Stimulated activated CD8-positive, alpha-beta memory T cell treated with anti-CD3 and anti-CD28 coated beads, Interleukin-2, amount 100 ng/mL, for 48 hours (primary cell): ENCODE measurements at places on chromosomes 1 and 21.

DNA sequence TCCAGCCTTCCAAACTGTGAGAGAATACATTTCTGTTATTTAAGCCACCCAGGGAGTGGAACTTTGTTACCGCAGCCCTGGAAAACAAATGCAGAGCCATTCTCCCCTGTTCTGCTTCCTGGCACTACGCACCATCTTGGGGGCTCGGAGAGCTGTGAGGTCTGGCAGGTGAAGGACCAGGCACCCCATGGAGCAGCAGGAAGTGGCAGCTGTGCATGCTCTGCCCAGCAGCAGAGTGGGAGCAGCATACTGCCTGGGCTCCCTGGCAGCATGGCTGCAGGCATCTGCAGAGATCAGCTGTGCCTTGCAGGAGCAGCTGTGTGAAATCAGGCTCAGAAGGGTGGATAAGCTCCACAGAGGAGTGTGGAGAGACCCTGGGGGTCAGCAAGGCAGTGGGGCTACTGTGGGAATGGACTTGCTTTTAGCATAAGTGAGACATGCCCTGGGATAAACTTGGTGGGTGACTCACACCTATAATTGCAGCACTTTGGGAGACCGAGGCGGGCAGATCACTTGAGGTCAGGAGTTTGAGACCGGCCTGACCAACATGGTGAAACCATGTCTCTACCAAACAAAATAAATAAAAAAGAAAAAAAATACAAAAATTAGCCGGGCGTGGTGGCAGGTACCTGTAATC, 17.7 kb upstream of the ZSCAN20 start:
- DNase-seq: no peak

DNA sequence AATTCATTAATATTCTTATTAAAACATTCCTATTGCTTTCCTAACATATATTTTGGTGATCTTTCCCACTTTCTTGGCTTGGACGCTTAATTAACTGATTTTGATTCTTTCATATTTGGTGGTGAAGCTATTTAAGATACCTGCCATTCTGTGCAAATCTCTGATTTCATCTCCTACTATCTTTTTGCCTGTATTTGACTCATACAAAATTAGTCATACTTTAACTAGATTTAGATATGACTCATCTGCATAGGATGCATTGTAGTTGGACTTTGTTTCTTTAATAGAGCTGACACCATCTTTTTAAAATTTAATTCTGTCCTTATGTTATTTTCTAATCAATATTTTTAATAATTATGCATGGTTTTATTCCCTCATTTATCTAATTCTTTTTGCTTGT, 93.8 kb upstream of the PLPPR4 start:
- DNase-seq: no peak

DNA sequence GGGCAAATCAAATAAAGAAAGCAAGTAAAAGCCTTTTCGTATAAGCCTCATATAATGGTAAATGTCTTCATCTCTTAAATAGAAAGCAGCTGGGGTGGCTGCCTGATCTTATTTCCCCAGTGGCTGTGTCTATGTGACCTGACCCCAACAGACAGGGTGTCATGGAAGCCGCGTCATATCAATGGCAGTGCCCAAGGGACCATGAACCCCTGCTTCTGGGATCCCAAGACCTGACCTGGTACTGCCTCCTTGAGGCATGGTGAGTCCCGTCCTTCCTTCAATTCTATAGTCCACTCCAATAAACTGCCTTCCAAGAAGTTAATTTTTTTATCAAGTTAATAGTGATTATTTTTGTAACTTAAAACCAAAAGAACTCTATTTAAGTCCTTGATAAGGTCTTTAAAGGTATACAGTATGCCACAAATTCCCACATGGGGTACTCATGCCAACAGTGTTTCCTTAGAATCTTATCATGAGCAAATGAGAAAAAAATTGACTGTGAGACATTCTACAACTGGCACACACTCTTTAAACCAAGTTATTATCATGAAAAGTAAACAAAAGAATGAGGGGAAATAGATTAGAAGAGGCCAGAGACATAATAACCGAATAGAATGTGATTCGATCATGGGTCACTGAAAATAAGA, 104.6 kb downstream of the ADSS2 start:
- DNase-seq: no peak

DNA sequence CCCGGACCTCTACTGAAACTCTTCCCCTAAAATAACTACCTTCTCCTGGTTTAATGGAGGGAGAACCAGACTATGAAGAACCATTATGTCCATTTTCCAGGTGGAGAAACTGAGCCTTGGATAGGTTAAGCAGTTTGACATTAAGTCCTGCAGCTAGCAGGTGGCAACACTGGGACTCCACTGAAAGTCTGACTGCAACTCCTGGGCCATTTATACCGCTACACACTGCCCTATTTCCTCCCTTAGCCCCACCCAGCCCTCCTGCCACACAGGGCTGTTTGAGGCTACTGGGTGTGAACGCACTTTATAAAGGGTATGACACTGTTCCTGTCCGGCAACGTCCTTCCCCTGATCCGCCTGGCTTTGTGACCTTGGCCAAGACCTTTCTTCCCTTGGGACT, 511 bp upstream of the INPP5B start:
- DNase-seq: no peak

DNA sequence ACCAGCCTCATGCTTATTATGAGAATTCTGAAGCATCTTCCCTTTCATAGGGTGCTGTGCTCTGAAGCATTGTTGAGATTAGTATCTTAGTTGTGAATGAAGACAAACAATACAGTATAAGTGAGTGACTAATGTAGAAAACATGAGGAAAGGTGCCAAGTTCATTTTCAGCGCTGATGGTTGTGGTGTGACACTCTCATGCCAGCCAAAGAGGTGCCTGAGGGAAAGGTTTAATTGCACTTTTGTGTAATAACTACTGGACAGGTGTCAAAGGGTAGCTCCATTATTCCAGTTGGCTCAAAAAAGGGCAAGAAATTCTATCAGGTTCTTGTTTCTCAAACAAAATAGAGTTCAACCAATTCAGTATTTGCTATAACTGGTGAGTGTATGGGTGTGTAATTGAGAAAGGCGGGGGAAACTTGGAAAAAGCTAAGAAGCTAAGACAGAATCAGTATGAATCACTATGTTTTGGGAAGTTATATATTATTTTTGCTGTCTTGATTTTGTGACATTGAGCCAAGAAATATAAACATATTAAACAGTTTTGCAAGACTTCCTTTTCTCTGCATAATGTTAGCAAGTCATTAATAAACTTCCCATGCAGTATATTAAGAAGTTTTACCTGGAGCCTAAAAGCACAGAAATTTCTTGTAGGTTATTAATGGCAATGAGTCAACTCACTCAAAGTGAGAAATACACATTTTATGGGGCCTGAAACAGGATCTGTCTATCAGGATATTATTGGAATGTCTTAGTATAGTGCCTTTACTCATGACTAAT, 31.8 kb downstream of the KCNK2 start:
- no peak for DNase-seq

GRCh38 chr1:9183898-9184297, 50.7 kb upstream of the H6PD start:
- DNase-seq: no peak

DNA sequence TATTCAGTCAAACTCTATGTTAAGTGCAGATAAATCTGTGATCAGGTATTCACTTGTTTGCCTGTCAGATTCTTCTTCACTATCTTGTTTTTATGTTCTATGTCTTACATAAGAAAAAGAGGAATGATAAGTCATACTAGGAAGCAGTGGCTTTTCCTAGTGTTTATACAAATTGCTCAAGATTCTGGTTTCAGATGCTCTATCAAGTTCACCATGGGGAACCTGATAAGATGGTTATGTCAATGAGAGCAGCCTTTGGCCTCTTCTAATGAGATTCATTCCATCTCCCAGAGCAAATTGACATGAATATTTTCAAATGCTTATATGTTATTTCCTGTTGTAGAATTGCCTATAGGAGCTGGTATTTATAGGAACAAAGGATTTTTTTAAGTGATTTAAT, 218.8 kb upstream of the TMPRSS15 start:
- no peak for DNase-seq

- DNase-seq: no peak
Observed at GRCh38 chr1:164673584-164674214, 114.7 kb downstream of the PBX1 start.

DNA sequence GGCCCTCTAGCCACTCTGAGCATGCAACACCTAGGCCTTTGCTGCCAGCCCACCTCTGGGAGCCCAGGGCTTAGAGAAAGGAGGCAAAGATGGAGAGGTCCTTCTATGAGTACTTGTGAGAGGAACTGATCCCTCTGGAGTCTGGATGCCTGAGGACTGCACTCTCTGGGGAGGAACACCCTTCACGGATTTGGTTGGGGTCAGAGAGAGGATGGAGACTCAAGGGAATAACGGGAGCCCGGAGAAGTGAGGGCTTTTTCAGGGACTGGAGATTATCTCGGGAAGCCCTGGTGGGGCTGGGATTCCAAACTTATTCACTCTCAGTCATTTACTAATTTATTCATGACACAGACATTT, 413 bp upstream of the C1orf232 start:
- no peak for DNase-seq

GRCh38 chr1:233261695-233262094, 33.8 kb downstream of the PCNX2 start:
- DNase-seq: no peak

DNA sequence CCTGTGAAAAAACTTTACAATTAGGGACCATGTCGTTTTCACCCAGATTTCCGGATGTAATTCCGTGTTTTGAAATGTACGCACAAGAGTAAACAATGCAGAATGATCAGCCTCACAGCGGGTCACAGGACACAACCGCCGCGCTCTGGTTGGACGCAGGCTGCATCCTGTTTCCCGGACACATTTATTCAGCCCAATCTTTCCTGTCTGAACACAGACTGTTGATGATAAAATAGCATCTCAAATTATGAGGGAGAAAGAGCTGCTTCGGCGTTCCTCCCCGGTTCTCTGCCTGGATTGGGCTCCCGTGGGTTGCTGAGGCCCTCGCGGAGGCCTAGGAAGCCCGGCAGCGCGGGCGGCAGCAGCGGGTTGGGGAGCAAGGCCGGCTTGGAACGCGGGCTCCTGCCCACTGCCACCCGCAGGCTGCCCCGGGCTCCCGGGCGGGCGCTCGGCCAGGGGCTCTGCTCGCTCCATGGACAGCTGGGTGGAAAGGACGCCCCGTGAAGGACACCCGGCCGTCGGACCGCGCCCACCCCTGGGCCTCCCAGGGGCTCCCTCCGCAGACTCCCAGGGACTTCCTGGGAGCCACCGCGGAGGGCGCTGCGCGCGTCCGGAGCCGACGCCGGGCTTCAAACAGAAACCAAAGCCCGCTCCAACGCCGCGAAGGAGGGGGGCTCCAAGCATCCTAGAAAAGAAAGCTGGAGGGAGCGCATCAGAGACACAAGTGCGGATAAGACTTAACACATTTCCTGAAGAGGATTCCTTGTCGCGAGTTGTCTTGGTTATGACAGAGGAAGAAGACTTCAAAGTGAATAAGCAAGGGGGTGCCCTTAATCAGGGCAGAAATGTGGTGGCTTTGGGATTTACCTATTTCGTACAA, 122.3 kb downstream of the ESRRG start:
- no peak for DNase-seq

GRCh38 chr1:66197785-66198184, 336.2 kb upstream of the SGIP1 start:
- DNase-seq: no peak

GRCh38 chr1:71043065-71043464, 4.6 kb downstream of the PTGER3 start:
- no peak for DNase-seq

- peak; percentile 40 for DNase-seq
Observed at GRCh38 chr1:85580872-85581801, 576 bp downstream of the CCN1 start.

DNA sequence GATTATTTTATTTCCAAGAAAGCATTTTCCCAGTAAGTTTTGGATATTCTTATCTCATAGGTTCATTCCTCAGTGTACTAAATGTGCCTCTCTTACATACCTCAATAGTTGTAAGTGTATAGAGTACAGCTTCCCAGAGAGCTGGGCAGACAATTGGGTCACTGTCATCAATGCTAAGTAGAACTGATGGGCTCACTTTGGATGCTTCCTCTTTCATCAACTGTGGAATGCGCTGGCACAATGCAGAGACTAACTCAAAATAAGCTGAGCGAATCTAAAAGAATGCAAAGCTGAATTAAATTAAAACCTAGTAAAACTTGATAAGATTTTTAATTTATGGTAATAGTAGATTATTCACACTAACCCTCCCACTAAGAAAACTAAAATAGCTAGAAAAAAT, 21.5 kb downstream of the LTN1 start:
- DNase-seq: no peak

DNA sequence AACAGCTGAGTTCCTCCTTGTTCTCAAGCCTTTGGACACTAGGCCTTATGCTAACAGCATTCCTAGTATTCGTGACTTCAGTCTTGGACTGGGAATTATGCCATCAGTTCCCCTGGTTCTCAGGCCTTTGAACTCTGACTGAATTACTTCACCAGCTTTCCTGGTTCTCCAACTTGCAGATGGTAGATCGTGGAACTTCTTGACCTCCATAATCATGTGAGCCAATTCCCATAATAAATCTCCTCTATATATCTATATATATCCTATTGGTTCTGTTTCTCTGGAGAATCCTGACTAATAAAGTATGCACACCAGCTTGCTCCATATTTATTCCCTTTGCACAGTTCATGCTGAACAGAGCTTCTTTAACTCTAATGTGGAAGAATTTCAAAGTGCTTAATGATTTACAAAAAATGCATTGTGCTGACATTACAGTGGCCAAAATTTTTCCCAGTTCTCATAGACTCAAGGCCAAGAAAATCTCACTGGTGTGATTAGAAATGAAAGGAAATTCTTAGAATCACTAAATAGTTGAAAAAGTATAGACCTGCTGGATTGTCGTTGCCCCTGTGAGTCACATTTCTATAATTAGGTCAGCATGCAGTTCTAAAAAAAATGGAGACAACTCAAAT, 462.9 kb upstream of the ADAMTS5 start:
- DNase-seq: no peak

- DNase-seq: no peak
Observed at GRCh38 chr21:34369741-34370140, 5.6 kb upstream of the SMIM11 start.

DNA sequence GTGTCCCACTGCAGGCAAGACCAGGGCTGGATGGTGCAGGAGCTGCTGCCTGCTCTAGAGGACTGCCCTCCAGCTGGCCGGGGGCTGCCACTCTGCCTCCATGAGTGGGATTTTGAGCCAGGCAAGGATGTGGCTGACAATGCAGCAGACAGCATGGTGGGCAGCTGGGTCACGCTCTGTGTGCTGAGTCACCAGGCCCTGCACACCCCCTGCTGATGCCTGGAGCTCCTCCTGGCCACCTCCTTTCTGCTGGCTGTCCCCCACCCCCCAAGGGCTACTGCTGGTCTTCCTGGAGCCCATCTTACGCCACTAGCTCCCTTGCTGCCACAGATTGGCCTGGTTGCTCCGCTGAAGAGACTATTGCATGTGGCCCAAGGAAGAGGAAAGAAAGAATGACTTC, 3.9 kb upstream of the ZSCAN20 start:
- no peak for DNase-seq

- no peak for DNase-seq
Observed at GRCh38 chr1:77063118-77063517, 156.1 kb downstream of the PIGK start.

- no peak for DNase-seq
Observed at GRCh38 chr1:1255078-1255477, 8.6 kb upstream of the C1QTNF12 start.
